ENCODE measurements at places on chromosomes 6 and 20.

- no peak for DNase-seq
Observed at GRCh38 chr20:32796981-32797451, 22.7 kb upstream of the MAPRE1 start.

GRCh38 chr6:137409266-137409777 is 84.9 kb downstream of the OLIG3 start:
- DNase-seq = no peak

DNA sequence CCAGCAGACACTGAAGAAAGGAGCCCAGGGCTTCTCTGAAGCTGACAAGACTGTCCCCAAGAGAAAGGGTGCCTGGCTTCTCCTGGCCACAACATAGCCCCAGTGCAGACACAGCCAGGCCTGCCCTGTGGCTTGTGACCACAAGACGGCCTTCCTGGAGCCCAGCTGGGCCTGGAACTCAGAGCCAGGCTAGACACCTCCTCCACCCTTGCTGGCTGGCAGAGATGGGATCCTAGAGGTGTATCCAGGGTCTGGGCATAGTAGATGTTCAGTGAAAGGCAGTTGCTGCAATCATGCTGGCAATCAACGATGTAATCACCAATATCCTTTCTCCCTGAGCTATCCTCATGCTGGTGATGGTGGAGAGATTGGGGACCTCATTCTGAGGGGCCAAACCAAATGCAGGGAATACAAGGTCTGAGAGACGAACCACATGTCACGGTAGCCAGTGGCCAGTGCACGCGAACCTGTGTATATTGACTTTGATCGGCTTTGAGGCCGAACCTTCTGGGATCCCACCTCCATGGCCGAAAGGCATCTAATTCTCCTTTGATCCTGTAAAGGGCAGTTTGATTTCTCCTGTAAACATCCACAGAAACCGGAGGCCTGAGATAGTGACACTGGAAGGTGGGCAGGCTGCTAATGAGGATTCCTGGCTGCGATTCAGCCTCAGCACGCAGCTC is 115.2 kb downstream of the PSMB1 start:
- no peak for DNase-seq

GRCh38 chr20:54275359-54276111 is 67.6 kb downstream of the PFDN4 start:
- DNase-seq = no peak

DNA sequence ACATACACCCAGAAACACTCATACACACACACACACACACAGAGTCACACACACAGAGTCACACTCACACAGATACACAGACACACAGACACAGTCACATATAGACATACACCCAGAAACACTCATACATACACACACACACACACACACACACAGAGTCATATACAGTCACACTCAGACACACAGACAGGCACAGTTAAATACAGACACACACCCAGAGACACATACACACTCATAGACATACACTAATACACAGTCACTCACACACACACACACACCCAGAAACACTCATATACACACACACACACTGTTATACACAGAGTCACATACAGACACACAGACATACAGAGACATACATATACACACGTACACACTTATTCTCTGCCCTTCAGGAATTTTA is 250.9 kb downstream of the QKI start:
- no peak for DNase-seq

- no peak for DNase-seq
Observed at GRCh38 chr6:35728683-35729678, 7.9 kb upstream of the ARMC12 start.

DNA sequence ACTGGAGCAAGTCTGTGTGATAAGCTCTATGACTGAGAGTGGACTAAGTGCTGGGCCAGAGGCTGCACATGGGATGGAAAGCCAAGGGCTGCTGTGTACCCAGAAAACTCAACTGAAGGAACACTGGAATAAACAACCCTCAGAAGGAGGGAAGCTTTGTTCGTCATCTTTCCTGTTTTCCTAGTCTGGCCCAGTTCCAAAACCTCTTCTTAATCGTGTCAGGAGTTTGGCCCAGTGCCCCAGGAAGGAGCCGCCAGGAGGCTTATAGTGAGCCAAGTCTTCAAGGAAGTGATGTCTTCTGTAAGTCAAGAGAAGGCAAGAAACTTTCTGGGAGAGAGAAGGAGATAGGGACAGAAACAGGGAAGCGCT is 23.3 kb upstream of the TOP1 start:
- peak; percentile 46 for DNase-seq

DNA sequence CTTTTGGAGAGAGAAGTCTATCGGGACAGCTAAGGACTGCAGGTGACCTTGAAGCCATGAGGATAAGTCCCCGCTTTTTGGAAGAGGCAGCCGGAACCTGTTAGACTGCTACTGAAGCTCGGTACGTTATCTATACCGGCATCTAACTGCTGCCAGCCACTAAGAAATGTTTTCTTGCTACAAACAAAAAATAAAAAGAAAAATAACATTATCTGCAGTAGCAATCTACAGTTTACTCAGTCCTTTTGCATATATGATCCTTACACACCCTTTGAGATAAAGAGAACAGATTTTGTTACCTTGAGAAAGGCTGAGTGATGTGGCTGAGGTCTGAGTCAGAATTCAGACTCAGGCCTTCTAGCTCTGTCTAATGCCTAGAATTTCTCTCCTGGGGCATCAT is 314.6 kb downstream of the CDH26 start:
- DNase-seq = no peak

- no peak for DNase-seq
Observed at GRCh38 chr6:30799210-30799609, 54.9 kb upstream of the IER3 start.

GRCh38 chr20:1876975-1877608 is 18.1 kb upstream of the SIRPA start:
- DNase-seq = no peak

DNA sequence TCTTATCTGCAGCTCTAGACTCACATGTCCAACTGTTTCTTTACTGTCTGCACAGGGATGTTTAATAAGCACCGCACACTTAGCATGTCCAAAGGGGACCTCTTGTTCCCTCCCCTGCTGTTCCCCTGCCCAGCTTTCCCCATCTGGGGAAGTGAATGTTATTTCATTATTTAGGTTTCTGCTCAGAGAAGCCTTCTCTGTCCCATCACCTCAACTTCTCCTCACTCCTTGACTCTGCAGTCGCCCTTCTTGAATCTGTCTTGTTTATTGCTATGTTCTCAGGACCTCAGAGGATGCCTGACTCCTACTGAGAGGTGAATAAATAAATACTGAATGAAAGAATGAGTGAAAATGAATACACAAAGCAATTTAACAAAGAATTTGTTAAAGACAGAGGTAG is 121.0 kb downstream of the SASH1 start:
- DNase-seq = no peak

DNA sequence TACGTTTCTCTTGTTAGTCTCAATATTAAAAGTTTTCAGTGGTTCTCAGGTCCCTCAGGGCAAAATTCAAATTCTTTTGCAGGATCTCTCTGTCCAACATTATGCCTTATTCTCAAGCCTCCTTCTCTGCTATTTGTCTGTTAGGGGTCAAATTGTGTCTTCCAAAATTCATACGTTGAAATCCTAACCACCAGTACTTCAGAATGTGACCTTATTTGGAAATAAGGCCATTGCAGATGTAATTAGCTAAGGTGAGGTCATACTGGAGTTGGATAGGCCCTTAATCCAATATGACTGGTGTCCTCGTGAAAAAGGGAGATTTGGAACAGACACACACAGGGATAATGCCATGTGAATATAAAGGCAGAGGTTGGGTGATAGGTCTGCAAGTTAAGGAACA is 64.1 kb upstream of the ADGRF1 start:
- no peak for DNase-seq

- DNase-seq = no peak
Observed at GRCh38 chr6:37110500-37111461, 59.2 kb upstream of the PIM1 start.

DNA sequence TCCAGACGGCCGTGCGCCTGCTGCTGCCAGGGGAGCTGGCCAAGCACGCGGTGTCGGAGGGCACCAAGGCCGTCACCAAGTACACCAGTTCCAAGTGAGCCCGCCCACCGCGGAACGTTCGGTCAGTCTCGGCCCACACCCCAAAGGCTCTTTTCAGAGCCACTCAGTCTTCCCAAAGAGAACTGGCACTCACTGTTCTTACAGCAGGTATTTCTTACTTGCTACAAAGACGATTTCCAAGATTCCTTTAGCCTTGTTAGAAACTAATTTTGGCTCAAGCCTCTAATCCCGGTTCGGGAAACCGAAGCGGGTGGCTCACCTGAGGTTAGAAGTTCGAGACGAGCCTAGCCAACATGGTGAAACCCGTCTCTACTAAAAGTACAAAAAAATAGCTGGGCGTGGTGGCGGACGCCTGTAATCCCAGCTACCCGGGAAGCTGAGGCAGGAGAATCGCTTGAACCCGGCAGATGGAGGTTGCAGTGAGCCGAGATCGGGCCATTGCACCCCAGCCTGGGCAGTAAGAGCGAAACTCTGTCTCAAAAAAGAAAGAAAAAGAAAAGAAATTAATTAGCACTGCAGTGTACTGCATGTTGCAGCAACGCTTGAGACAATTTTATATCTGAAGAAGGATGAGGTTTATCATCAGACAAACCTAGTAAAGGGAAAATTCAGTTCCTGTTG is 73.1 kb downstream of the OR2B2 start:
- peak; percentile 31 for DNase-seq
